ENCODE measurements at places on chromosomes 7 and 10.

- DNase-seq, result no peak
Observed at GRCh38 chr7:149077594-149077993, 12.9 kb downstream of the ZNF786 start.

DNA sequence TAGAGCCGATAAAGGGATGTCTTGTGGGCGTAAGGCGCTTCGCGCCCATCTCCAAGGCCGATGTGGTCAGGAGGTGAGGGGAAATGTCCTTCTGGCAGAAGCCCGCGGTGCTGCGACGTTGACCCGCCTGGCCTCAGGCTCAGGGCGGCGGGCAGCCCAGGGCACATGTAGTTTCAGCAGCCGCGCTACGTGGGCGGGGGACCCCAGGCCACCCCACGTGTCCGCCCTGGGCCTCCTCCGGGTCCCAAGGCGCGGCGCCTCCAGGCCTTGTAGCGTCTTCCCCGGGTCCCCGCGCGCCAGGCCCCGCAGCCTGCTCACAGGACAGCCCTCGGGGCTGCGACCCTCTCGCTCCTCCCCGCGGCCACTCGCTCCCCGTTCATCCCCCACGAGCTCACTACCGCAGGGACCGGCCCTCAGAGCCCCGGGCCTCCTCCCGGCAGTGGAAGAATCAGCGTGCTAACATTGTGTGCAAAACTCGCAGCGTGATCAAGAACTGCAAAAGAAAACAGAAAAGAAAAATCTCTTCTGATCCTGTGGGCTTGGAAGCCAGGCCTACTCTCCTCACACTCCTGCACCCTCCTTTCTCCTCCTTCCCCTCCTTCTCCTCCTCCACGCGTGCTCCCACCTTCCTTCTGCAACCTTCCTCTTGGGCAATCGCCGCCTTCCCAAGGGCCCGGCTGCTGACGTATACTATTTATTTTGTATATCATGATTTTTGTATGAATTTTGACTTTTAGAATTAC is 4.4 kb upstream of the TBX20 start:
- no peak for DNase-seq

DNA sequence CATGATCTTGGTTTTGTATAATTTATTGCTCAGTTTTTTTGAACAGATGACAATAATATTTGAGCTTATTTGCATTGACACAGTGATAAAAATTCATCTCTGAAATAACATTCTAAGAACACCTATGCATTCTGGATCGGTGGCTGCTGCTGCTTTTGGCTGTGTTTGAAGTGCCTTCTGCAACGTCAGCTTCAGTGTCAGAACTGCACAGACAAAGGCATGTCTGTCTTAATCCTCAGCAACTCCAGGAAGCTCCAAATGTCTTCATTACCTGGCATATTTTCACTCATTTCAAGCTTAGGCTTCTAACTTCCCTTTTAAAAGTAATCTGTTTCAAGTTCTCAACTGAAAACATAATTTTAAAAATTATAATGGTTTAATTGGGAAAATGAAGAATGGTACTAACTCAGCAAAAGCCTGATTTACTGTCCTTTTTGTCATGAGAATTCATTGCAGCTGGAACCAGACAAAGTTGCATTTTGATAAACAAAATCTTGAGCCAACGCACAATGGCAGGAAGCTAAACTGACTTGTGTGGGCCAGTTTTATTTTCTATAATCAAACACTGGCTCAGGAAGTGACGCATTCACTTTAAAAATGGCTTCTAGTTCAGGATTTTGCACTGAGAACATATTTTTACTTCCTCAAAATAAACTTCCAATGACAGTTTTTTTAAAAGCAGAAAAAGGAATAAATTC is 38.7 kb downstream of the NPS start:
- no peak for DNase-seq

- no peak for DNase-seq
Observed at GRCh38 chr7:18289788-18290187, 205.8 kb upstream of the HDAC9 start.

DNA sequence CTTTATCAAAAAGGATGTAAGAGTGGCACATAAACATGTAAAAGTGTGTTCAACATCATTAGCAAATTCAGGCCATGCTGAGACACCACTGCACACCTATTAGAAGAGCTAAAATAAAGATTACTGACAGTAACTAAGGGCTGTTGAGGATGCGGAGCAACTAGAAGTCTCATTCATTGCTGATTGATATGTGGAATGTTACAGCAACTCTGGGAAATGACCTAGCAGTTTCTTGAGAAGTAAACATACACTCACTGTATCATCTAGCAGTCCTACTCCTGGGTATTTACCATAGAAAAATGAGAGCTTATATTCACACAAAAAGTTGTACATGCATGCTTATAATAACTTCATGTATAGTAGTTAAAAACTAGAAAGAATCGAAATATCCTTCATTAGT is 77.3 kb downstream of the CCSER2 start:
- no peak for DNase-seq

DNA sequence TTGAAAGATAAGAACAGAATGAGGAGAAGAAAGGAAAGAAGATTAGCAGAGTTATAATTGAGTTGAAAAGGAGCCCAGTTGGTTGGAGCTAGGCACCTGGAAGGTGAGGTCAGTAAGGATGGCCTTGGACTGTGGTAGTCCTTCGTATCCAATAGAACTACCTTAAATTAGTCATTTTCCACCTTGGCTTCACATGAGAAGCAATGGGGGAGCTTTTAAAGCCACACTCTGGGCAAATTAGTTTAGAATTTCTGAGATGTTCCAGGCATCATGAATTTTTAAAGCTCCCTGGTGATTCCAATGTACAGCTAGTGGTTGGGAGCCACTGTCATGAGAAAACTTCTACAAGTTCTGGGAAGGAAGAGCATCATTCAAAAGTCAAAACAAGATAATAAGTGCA is 27.3 kb upstream of the CYP3A5 start:
- DNase-seq, result no peak

DNA sequence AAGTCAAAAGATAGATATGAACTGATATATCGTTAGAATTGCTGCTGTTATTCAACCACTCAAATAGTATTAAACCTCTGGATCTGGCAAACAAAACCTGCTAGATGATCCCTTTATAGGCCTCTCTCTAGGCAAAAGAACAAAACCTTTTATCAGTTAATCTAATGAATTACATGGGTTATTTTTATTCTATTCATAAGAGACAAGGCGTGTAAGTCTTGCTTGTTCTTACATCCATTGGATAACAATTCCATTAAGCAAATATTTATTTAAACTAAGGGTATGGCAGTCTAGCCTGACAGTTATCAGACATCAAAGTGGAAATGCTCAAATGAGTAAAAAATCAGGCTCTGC is 16.6 kb upstream of the ADRB1 start:
- no peak for DNase-seq

DNA sequence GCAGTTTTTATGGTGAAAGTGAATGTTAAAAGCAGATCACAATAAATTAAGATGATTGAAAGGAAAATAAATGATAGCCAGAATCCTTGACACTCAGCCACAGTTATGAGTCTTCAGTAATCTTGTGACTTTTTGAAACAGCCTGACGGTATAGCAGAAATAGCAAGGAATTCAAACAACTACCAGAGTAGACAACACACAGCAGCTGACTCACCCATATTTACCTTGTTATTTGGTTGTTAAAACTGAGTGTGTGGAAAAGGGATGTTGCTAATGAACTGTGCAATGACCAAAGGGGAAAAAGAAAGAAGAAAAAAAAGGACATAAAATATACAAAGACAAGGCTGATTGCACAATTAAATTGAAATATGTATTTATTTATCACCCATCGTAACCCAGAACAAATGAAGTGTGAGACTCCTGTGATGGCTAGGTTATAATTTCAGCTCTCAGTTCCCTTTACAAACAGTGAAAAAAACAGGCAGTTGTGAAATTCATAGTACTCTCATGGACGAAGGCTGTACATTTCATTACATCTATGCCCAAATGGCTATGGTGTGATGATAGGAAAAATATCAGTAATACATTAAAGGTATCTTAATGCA is 1023.0 kb upstream of the SORCS1 start:
- DNase-seq, result no peak

- no peak for DNase-seq
Observed at GRCh38 chr10:12041766-12042408, 722 bp downstream of the UPF2 start.

DNA sequence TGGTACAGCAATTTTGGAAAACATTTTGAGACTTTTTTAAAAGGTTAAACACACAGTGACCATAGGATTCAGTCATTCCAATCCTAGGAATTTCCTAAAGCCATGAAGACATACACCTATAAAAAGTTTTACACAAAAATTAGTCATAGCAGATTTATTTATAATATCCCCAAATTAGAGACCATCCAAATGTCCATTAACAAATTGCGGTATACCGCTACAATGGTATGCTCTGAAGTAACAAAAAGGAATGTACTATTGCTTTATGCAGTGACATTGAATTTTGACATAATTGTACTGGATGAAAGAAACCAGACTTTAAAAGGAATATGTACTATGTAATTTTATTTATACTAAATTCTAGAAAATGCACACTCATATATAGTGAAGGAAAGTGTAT is 362.8 kb downstream of the HGF start:
- DNase-seq, result no peak

GRCh38 chr10:12697764-12698163 is 303.7 kb downstream of the CCDC3 start:
- no peak for DNase-seq

GRCh38 chr10:63005246-63005645 is 127.9 kb upstream of the NRBF2 start:
- DNase-seq, result no peak

- DNase-seq, result no peak
Observed at GRCh38 chr7:111508387-111508786, 53.9 kb downstream of the IMMP2L start.

- DNase-seq, result no peak
Observed at GRCh38 chr10:43878386-43878785, 229.7 kb upstream of the ZNF32 start.
